ENCODE measurements at places on chromosomes 12 and 14. TPM values are rescaled to one million over a fixed set of nuclear protein-coding genes. Genes with fewer than 3 reads are reported as not detected.

VSX2 gene
- total RNA-seq: not detected

MYF6 gene
- total RNA-seq: not detected

DRAM1 gene
- 125 TPM for total RNA-seq

P3H3 gene
- total RNA-seq: 95.8 TPM

KRT85 gene
- total RNA-seq: not detected

DNA sequence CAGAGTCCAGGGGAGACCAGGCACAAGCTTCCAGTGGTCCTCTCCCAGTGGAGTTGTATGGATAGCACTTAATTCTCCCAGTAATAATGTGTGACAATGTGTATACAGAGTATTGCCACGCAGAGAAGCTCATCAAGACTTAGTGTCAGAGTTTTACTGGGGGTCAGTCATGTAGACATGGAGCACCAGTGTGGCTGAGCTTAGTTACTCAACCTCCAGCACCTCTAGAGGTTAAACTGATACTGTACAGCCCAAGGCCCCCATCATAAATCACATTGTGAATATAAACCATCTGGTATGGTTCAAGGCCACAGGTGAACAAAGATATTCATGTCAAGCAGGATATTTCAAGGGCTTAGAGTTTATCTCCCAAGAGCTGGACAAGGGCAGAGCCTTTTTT is 378.1 kb upstream of the TMPO start:
- no peak overlapping the region for H3K4me3 ChIP-seq
- DNase-seq: no peak
- no peaks in the 10 kb centered on the region for H3K27me3 ChIP-seq
- H3K36me3 ChIP-seq: no peaks in the 10 kb centered on the region
- H3K4me1 ChIP-seq: no peaks in the 10 kb centered on the region

GRCh38 chr14:103519043-103519836 is 3.4 kb downstream of the CKB start:
- no peaks in the 10 kb centered on the region for H3K36me3 ChIP-seq
- peak overlapping the region; percentile 62 for H3K4me3 ChIP-seq
- peaks cover 12% of the 10 kb centered on the region for H3K27me3 ChIP-seq
- peaks cover 27% of the 10 kb centered on the region for H3K4me1 ChIP-seq
- H3K27ac ChIP-seq: peak overlapping the region; percentile 84

- H3K4me3 ChIP-seq: no peak overlapping the region
- peak; percentile 79 for DNase-seq
- H3K27me3 ChIP-seq: peaks cover under 1% of the 10 kb centered on the region
- no peak overlapping the region for H3K27ac ChIP-seq
Observed at GRCh38 chr12:90978117-90978770, 23.3 kb upstream of the CCER1 start.

- peak; percentile 2 for DNase-seq
- peak overlapping the region; percentile 20 for H3K4me3 ChIP-seq
- H3K4me1 ChIP-seq: peaks cover 77% of the 10 kb centered on the region
- no peaks in the 10 kb centered on the region for H3K27me3 ChIP-seq
Observed at GRCh38 chr12:65313719-65314317, 35.3 kb downstream of the MSRB3 start.

DNA sequence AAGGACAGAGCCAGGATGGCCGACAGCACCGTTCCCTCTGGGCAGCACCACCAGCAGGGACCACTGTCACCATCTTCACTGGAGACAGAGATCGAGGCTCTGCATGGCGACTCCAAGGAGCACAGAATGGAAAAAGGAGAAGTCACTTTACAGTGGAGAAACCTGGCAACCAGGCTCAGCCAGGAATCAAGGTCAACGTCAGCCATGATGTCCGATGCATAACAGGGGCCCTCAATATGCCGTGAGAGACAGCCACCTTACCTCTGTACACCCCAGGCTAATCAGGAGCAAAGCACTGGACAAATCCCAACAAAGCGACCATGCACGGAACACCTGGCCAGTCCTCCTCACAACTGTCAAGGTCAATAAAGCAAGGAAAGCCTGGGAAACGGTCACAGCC is 20.6 kb upstream of the SFSWAP start:
- H3K36me3 ChIP-seq: no peaks in the 10 kb centered on the region
- H3K27me3 ChIP-seq: peaks cover 18% of the 10 kb centered on the region
- no peaks in the 10 kb centered on the region for H3K4me1 ChIP-seq
- no peak overlapping the region for H3K4me3 ChIP-seq
- no peak overlapping the region for H3K27ac ChIP-seq

DNA sequence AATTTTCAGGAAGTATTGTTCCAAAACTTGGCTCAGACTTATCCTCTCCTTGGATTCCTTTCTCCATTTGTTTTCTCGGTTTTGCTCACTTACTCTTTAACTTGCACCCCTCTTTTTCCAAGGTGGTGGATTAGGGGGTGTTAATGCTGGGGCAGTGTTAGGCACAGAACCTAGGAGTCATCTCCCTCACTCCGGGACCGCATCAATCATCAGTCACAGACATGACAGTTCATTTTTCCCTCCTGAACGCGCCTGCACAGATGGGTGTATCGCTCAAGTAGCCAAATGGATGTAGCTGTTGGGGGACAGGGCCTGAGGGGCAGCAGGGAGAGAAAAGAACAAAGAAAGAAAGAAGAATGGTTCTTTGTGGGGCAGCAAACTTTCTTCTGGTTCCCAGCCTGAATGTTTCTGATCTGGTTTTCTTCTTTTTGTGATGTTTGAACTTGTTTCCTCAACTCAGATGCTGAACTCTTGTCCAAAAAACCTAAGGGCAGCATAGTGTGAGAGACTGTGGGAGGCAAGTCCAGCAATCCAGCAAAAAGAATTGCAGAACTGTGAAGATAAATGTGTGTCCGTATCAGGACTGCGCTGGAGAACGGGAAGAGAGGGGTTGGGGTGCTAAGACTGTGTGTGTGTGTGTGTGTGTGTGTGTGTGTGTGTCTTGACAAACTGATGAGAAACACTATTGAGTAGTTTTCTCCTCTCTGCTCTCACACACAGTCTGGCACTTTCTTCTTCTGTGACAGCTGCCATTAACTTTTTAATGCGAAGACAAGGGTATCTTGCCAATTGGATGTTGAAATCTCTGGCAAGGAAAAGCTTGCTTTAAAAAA is 131.1 kb downstream of the FBXL14 start:
- peaks cover 49% of the 10 kb centered on the region for H3K4me1 ChIP-seq
- DNase-seq: no peak
- H3K36me3 ChIP-seq: peaks cover 55% of the 10 kb centered on the region
- no peak overlapping the region for H3K27ac ChIP-seq
- H3K27me3 ChIP-seq: peaks cover 2% of the 10 kb centered on the region

- H3K4me1 ChIP-seq: peaks cover 6% of the 10 kb centered on the region
- no peaks in the 10 kb centered on the region for H3K36me3 ChIP-seq
- H3K27ac ChIP-seq: no peak overlapping the region
- no peak for DNase-seq
Observed at GRCh38 chr12:59499774-59500173, 96.1 kb upstream of the SLC16A7 start.

DNA sequence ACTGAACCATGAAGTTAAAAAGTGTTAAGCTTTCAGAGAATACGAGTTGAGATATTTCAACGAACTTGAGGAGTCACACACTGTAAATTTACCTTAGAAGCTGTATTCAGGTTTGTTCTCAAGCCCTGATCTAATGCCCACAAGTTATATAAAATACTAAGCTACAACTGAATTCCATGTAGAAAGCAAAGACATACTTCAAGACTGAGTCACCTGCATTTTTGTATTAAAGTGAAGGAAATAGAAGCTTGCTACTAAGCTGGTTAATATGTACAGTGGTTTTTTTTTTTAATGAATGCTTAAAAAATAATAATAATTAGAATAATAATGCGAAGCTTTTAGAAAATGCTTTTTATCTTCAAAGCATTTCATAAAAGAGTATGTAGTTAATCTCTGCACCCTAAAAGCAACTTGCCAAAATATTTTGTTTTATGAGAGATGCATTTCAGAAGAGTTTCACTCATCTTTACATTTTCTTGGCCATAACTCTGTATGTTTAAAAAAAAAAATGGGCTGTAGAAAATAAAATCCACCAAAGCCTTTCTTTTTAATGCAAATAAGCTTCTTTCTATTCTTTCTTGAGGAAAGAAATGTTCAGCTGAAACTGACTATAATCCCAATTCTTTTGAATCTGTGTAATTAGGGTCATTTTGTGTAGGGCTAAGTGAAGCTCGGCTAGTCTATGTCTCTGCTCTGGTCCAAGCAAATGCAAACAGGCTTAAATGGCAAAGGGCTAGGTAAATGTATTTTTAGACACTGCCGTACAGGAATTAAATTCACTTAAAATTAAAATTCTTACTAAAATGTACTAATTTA is 1047.5 kb upstream of the FLRT2 start:
- peak; percentile 63 for DNase-seq
- H3K27ac ChIP-seq: peak overlapping the region; percentile 75
- no peaks in the 10 kb centered on the region for H3K36me3 ChIP-seq
- peak overlapping the region; percentile 36 for H3K4me3 ChIP-seq
- peaks cover 63% of the 10 kb centered on the region for H3K4me1 ChIP-seq

DNA sequence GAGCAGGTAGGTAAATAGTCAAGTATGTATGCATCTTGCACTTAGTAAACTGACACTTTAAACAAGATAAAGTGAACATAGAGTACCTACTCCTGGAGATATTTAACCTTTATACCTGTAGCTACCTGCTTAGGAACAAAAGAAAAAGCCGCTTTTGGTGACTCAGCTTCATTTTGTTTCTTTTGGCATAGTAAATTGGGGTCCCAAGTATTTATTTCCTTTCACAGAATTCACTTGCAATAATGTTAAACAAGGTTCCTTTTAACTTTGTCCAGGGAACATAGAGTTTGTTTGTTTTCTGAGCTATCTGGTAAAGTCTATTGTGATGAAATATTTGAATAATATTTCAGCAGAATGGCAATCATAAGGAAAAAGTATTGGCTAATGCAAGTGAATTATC is 20.0 kb downstream of the SLCO1B3 start:
- no peaks in the 10 kb centered on the region for H3K36me3 ChIP-seq
- H3K4me1 ChIP-seq: no peaks in the 10 kb centered on the region
- H3K27ac ChIP-seq: no peak overlapping the region
- no peaks in the 10 kb centered on the region for H3K27me3 ChIP-seq

GRCh38 chr12:81079280-81080076 is 1.6 kb downstream of the ACSS3 start:
- no peak for DNase-seq
- H3K27me3 ChIP-seq: peaks cover 1% of the 10 kb centered on the region
- H3K4me1 ChIP-seq: peaks cover 17% of the 10 kb centered on the region
- H3K27ac ChIP-seq: no peak overlapping the region
- no peak overlapping the region for H3K4me3 ChIP-seq

GRCh38 chr12:28618171-28618570 is 427.9 kb downstream of the CCDC91 start:
- H3K27ac ChIP-seq: no peak overlapping the region
- 0 out of 2 replicates have a peak, but pooled peaks cover 4% of the 10 kb centered on the region for H3K4me1 ChIP-seq
- H3K27me3 ChIP-seq: peaks cover 2% of the 10 kb centered on the region
- no peak for DNase-seq

DNA sequence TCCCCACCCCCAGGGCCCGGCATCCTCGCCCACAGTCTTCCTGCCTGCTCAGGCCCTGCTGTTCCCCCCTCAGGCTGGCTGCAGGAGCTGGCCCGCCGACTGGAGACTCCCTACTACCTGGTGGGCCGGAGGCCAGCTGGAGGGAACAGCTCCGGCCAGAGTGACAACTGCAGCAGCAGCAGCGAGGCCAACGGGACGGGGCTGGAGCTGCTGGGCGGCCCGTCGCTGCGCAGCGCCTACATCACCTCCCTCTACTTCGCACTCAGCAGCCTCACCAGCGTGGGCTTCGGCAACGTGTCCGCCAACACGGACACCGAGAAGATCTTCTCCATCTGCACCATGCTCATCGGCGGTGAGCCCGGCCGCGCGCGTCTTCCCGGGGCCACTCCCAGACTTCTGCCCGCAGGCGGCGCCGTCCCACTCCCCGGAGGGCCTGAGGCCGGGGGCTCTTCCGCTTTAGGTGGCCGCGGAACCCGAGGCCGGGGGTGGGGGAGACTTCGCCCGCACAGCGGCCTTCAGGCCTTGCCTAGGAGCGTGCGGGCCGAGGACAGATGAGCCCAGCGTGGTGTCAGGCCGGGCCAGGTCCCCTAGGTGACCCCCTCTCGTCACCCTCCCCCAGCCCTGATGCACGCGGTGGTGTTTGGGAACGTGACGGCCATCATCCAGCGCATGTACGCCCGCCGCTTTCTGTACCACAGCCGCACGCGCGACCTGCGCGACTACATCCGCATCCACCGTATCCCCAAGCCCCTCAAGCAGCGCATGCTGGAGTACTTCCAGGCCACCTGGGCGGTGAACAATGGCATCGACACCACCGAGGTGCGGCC is 10.2 kb downstream of the KCNH3 start:
- no peak overlapping the region for H3K4me3 ChIP-seq
- no peak for DNase-seq
- peaks cover 47% of the 10 kb centered on the region for H3K27me3 ChIP-seq
- H3K27ac ChIP-seq: no peak overlapping the region

DNA sequence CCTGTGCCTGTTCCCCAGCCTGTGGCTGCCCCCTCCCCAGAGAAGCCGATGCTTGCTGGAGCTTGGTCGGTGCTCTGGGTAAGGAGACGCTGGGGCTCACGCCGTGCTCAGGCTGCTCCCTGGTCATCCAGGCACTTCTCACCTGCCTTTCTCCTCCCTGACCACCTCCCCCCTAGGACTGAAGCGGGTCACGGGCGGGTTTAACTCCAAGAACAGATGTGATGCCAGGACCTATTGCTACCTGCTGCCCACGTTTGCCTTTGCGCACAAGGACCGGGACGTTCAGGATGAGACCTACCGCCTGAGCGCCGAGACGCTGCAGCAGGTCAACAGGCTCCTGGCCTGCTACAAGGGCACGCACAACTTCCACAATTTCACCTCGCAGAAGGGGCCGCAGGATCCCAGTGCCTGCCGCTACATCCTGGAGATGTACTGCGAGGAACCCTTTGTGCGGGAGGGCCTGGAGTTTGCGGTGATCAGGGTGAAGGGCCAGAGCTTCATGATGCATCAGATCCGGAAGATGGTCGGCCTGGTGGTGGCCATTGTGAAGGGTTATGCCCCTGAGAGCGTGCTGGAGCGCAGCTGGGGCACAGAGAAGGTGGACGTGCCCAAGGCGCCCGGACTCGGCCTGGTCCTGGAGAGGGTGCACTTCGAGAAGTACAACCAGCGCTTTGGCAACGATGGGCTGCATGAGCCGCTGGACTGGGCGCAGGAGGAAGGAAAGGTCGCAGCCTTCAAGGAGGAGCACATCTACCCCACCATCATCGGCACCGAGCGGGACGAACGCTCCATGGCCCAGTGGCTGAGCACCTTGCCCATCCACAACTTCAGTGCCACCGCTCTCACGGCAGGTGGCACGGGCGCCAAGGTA is 8.4 kb upstream of the EP400 start:
- H3K27me3 ChIP-seq: peaks cover 3% of the 10 kb centered on the region
- H3K27ac ChIP-seq: no peak overlapping the region
- peaks cover 27% of the 10 kb centered on the region for H3K36me3 ChIP-seq
- no peaks in the 10 kb centered on the region for H3K4me1 ChIP-seq
